Globus pallidus (tissue), 1 donor: ENCODE measurements at places on chromosomes 5 and 9.

DNA sequence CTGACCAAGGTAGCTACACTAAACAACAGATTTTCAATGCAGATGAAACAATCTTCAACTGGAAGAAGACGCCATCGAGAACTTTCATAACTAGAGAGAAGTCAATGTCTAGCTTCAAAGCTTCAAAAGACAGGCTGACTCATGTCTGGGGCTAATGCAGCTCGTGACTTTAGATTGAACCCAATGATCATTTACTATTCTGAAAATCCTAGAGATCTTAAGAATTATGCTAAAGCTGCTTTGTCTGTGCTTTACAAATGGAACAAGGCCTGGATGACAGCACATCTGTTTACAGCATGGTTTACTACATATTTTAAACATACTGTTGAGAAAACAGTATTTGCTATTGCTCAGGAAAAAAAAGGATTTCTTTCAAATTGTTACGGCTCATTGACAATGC lies 54.9 kb downstream of the RICTOR start:
- no peak for DNase-seq

- DNase-seq = no peak
Observed at GRCh38 chr5:136749016-136749415, 383.7 kb upstream of the TRPC7 start.

DNA sequence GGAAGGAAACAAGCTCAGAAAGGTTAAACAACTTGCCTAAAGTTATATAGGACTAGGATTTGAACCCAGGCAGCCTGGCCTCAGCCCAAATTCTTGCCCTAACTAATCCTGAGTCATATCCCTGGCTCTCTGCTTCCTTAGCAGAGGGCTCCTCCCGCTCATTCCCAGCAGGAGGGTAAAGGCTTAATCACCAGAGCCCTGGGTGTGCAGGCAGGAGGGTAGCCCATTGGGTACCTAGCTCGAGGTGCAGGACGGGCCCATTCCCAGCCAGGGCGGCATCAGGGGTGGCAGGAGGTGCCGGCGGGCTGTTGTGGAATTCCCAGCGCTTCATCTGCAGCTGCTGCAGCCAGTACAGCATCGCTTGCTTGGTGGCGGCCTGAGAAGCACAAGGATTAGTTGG lies 3.9 kb downstream of the TBC1D2 start:
- DNase-seq = no peak

DNA sequence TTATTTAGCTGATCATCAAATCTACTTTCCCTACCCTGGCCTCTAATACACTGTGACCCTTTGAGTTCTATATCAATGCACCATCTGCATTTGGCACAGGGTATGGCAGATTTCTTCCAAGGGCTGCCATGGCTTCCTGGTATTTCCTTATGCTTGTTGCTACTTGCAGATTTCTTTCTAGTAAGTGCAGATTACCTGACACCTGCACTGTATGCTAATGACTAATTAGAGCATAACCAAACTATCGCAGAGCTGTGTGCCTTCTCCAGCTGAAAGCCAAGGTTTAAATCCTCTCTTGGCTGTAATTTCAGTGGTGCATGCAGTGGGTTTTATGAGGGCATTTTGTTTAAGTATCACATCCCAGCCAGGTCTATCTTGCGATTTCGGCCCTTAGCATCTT lies 293.7 kb downstream of the KIF4B start:
- no peak for DNase-seq

DNA sequence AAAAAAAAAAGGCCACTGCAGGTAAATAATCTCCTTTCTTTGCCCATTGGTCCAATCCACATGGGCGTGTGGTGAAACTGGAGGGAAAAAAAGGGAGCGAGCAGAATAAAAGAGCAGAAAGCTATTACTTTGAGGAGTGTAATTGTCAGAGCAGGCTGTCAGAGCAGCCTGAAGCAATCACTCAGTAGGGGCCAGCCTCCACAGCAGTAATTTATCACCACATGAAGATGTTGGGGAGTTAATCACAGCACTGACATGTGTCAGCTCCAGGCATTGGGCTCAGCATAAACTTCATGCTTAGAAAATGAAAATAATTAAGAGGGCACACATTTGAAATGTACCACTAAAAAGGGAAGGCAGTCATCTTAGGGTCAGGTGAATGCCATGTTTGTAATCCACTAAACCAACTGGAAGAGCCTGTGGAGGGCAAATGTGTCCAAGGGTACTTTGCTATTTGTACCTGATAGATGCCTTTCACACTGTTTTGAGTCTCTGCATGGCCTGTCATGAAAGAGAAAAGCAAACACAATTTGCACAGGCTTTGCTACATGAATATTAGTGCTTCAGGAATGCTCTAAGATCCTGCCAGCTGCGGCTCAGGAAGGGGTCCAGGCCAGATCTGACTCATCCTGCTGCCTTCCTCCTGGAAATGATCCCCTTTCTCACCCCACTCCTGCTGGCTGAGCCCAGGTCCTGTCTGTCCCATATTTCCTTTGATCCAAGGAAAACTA lies 2.9 kb upstream of the PTGER4 start:
- no peak for DNase-seq

GRCh38 chr5:142872217-142872616 lies 102.0 kb downstream of the ARHGAP26 start:
- no peak for DNase-seq

- DNase-seq = no peak
Observed at GRCh38 chr9:82412586-82413305, 424.2 kb downstream of the SPATA31D1 start.

DNA sequence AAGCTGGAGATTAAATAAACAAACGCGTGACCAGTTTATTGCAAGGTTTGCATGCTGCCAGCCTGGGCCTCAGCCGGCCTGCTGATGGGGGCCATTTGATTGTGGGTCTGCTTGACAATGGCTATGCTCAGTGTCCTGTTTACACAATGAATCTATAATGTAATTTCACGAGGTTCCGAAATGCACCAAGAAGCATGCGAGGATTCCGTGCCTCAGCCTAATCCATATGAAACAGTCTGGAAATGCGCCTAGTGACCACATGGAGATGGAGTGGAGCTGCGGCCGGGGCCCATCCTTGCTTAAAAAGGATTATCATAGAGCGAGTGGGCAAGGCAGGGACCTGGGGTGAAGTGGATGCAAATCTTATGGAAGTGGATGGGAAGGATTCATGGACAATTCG lies 382.4 kb downstream of the CDK5RAP2 start:
- no peak for DNase-seq

DNA sequence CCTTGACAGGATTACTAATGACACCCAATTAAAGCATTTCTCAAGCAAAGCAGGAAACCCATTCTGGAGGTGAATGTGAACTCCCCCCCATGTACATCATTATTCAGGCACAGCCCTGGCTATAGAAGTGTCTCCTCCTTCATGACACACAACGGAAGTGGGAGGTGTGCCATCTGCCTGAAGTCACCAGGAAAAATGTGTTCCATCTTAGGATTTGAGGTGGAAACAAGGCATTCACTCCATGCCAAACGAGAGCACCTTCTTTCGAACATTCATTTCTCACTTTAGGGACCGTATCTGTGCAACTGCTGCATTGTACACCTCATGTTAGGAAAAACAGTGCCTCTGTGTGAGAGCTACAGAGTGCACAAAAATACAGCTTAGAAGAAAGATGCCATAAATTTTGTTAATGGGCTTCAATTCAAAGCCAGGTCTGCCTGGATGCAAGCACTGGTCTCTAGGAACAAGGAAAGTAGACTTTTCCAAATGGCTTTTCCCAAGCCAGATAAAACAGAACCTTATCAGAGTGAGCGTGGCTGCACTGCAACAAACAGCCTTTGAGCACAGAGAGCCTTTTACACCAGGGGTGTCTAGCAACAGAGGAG lies 19.4 kb downstream of the GOLM1 start:
- no peak for DNase-seq

DNA sequence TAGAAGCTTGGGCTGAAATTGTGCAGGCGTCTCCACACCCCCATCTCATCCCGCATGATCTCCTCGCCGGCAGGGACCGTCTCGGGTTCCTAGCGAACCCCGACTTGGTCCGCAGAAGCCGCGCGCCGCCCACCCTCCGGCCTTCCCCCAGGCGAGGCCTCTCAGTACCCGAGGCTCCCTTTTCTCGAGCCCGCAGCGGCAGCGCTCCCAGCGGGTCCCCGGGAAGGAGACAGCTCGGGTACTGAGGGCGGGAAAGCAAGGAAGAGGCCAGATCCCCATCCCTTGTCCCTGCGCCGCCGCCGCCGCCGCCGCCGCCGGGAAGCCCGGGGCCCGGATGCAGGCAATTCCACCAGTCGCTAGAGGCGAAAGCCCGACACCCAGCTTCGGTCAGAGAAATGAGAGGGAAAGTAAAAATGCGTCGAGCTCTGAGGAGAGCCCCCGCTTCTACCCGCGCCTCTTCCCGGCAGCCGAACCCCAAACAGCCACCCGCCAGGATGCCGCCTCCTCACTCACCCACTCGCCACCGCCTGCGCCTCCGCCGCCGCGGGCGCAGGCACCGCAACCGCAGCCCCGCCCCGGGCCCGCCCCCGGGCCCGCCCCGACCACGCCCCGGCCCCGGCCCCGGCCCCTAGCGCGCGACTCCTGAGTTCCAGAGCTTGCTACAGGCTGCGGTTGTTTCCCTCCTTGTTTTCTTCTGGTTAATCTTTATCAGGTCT lies at the start of gene C9orf72:
Gene C9orf72 (minus strand): TSS at position 564 of the 716 bp plus-strand sequence. CDS start 6,361 bp downstream, outside the sequence.
- DNase-seq = no peak

DNA sequence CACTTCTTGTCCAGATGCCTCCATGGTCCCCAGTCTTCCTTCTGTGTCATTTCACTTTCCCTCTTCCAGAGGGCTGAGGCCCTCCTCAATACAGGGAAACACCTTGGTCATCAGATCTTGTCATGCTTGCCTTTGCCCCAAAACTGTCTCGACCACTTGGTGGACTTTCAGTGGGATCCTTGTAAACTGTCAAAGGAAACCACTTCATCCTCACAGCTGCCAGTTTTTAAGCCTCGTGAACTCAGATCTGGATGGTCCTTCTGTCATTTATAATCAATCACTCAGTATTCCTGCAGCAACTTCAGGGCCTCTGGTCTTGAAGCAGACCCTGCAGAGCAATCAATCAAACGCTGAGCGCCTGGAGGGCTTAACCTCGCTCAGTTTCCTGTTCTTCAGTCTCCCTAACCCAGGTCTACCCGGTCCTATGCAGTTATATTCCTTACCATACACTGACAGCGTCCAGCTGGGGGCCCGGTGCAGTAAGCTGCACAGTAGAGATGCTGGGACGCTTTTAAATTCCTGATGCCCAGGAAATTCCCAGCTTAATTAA lies 74.6 kb downstream of the GOLPH3 start:
- DNase-seq = no peak

DNA sequence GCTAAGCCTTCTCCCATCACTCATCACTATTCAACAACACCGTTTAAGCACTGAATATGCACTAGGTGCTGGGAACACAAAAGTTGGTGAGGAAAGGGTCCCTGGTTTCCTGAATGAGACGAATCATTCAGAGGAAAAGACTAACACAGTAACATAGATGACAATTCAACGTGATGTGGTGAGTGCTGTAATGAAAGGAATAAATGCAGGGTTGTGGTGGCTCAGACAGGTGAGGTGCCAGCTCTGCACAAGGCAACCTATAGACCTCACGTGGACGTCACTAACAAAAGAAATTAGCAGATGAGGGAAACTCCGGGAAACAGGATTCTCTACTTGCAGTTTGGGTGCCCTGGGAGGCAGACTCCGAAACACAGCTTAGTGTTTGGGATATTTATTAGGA lies 40.0 kb upstream of the ERBIN start:
- no peak for DNase-seq

- no peak for DNase-seq
Observed at GRCh38 chr9:107684224-107684623, 194.7 kb upstream of the KLF4 start.

- DNase-seq = no peak
Observed at GRCh38 chr9:116168231-116168630, 14.6 kb downstream of the PAPPA start.

DNA sequence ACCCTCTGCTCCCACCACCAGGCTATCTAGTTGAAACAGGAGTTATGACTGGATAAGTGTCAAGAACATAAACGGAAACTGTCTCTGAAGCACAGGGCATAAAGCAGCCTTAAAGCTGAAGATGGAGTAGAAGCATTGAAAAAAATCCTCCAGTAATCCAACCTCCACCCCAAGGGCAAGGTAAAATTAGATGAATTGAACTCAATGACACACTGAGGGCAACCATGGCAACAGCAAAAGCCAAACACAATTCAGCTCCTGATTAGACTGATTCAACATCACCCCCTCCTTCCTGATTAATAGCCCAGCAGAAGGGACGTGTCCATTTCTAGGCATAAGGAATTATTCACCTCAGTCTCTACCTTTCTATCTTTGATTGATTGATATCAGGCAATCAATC lies 183.2 kb upstream of the MAP3K1 start:
- no peak for DNase-seq

GRCh38 chr9:89633404-89633803 lies 28.6 kb downstream of the GADD45G start:
- DNase-seq = no peak

DNA sequence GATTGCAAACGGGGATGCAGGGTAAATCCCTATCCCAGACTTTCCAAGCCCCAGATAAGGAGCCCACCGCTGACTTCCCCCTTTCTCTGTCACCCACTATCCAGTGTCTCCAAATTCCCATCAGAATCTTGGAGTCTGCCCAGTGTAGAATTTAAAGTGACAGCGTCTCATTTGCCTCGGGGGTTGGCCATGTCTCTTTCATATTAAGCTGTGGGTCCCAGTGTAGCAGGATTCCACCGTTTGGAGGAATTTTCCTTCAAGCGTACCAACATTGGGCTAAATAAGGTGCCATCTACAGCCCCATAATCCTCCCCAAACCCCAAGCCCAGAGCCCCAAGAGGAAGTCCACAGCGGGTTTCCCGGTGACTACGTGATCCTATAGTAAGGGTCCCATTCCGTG lies 1.1 kb downstream of the BRINP1 start:
- DNase-seq = no peak

- no peak for DNase-seq
Observed at GRCh38 chr5:179343719-179344430, 1.4 kb downstream of the ADAMTS2 start.

GRCh38 chr5:158754018-158754514 lies 345.6 kb downstream of the EBF1 start:
- no peak for DNase-seq

DNA sequence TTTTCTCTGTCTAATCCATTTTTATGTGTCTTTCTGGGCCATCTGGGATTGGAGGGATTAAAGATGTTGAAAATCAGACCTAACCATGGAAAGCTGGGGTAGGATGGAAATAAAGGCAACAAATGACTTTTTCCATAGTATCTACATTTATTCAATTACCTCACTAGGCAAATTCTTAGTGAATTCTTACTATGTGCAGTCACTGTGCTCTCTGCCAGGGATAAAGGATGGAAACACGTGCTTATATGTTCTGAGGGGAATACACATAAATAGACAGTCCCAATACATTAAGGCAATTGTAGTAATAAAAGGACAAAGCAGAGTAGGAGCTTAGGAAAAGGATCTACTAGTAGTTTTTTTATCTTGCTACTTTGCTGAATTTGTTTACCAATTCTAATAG lies 214.2 kb downstream of the PRR16 start:
- DNase-seq = no peak
